GM04503 (cell line): ENCODE measurements at places on chromosomes 3 and 15.
A peak's percentile ranks its signal among the peaks of the same experiment; 100 is the strongest.

GRCh38 chr3:197231321-197231720 lies 67.1 kb downstream of the DLG1 start:
- DNase-seq = no peak

DNA sequence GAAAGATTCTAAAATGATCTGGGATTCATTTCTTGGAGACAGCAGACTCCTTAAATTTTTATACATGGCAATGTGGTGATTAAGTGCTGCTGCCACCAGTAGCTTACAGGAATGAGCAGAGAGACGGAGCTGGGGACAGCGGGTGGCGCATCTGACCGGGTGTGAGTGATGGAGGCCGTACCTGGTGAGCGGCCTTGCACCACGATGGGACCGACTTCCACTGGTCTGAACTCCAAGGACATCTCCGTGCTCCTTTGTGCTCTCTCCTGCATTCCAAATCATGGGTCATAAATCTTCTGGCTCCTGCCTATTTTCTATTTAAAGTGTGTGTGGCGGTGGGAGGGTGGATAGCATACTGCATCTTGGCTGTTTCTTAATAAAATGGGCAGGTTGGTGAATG lies 262.6 kb downstream of the ABHD5 start:
- no peak for DNase-seq

- DNase-seq = no peak
These were observed 742 bp downstream of the PLA2G4F start for GRCh38 chr15:42155546-42156242.

GRCh38 chr3:364287-364686 lies 167.7 kb downstream of the CHL1 start:
- no peak for DNase-seq

DNA sequence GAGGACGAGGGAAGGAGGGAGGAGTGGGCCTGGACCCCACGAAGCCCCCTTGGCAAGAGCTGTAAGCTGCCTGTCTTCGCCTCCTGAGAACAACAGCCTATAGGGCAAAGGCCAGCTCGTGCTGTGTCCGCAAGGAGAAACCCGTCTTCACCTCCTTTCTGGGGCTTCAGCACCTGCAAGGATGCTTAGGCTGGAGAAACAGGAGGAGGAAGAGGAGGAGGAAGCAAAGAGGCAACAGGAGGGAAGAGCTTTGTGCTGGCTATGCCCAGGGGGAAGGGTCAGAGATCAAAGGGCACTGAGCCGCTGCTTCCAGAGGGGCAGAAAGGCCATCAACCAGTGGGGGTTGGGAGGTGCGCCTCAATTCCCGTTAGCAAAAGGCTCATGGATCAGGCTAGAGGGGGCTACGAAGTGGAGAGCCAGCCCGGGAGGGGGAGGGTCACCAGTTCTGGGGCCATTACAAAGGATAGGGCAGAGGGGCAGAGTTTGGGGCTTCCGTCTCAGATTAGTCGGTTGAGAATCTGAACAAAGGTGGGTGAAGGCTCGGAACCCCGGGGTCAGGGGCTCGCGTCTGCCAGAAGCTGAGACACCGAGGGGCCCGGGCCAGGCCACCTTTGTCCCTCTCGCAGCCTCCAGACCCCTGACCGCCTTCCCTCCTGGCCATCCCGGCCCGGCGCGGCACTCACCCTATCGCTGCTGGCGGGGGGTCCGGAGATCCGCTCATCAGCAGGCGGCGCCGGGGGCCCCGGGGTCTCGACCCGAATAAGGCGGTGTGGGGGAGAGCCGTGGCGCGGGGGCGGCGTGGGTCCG lies 792 bp downstream of the SHF start:
- no peak for DNase-seq

GRCh38 chr15:51496246-51496645 lies 126.3 kb downstream of the DMXL2 start:
- DNase-seq = no peak

DNA sequence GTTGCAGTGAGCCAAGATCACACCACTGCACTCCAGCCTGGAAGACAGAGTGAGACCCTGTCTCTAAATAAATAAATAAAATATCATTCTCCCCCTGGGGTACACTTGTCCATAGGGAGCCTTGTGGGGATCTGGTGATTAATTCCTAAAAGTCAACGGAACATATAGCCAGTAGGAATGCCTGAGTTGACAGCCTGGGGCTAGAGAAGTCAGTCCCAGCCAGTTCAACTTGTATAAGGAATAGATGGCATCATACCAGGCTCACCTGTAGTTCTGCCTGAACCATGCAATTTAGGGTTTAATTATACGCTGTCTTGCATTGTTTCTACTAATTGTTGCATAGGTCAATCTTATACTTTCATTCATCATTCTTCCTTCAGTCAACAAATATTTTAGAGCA lies 5.9 kb upstream of the BOC start:
- no peak for DNase-seq

DNA sequence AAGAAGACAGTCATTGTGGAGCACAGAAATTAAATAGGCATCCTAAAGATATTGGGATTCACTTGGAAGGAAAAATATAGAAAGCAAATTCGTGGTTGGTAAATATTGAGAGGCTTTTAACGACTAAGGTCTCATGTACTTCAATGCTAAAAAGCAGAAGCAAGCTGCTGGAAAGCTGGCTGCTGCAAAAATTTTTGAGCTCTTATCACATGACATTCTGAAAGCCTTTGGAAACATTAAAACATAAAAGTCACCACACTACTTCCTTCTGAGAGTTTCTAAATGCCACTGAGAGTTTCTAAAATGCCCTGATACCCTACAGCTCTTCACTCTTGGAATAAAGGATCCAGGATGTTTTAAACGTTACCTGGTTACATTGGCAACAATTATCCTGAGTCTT lies 39.0 kb upstream of the CBLB start:
- DNase-seq = no peak

DNA sequence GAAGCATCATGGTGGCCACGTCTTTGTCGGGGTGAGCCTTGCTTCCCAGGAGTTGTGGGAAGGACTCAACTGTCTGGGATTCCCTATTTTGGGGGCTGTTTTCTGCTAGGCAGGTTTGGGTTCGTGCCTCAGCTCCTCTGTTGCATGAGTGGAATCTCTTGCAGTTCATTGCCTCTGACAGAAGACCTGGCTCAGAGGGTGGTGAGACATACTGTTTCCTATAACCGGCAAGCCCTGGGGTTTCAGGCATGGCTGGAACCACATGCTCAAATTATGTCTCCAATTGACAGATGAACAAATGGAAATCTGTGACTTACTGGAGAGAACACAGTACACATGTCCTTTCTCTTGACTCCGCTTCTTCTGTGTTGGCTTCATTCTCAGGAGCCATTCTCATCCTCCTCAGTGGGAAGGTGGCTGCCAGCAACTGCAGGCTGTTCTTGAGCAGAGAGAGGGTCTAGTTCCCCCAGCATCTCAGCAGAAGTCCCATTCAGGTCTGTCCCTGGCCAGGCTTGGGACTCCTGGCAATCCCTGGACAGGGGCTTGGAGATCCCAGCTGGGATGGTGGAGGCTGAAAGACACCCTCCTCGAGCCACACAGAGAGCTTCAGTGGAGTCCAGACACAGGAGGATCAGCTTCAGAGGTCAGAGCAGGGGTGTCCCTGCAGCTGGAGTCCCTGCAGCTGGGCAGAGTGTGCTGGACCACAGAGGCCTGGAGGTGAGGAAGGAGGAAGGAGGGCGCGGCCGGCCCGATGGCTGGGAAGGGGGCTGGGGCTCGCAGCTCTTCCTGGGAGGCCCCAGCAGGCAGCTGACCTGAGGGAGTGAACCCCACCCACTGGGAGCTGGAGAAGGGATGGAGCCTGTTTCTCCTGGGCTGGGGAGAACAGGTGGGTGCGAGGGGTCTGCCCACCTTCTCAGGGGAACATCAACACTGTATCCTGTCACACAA lies 97.6 kb downstream of the LSM3 start:
- no peak for DNase-seq

- no peak for DNase-seq
These were observed 560.0 kb upstream of the CFAP20DC start for GRCh38 chr3:59609657-59610348.

DNA sequence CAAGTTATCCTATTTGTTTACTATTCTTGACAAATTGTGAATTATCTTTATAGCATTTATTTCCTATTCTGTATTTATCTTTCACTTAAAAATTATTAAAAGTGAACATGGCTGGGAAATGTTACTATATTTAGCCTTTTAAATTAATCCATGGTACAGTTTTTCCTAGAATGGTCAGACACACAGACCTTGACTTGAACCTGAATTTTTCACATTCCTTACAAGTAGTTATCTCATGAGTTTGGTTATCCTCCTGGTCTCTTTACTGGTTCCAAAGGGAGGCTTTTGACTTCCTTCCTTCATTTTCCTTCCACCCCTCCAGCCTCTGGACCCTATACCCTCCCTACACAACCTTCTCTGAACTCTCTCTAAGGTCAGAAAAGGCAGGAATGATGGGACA lies 280.6 kb downstream of the SATB1 start:
- DNase-seq = no peak

DNA sequence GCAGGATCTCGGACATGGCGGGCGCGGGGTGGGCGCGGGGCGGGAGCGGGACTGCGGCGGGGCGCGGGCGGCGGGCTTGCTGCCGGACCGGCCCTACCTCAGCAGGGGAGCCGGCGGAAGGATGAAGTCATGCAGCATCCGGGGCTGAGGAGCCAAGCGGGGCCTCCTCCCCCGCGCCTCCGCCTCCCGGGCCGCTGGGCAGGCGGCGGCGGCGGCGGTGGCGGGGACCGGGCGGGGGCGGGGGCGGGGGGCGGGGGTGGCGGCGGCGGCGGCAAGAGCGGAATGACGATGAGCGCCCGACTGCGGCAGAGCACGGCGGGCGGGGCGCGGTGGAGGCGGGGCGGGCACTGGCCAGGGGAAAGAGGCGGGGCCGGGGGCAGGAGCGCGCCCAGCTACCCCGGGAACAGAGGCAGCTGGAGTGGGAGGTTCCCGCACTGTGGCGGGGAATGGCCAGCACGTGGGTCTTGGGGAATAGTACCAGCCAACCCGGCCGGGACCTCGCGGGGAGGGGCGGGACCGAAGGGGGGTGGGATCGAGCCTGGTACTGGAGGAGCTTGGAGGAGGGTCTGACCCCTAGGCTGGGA lies at the start of gene CAMK2N2:
CAMK2N2 (minus strand) TSS at position 284 of the 584 bp plus-strand sequence; CDS start at position 16, 268 bp downstream.
- DNase-seq = no peak

GRCh38 chr3:126431103-126431534 lies 36.4 kb downstream of the CFAP100 start:
- no peak for DNase-seq

DNA sequence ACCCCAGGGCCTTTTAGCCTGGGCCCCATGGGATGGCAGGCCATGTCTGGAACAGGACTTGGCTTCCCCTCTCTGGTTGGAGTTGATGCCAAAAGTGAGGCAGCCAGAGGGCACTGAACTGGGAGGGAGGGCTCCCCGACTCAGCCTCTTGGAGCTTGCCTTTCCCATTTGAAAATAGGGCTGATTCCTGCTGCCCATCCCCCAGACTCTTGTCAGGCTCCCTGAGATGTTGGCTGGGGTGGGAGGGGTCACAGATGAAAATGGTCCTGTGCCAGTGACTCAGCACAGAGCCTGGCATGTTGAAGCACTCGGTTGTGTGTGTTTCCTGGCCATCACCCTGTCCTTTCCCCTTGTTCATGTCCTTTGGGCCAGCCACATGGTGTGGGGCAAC lies 6.6 kb downstream of the PPCDC start:
- peak; percentile 8 for DNase-seq

DNA sequence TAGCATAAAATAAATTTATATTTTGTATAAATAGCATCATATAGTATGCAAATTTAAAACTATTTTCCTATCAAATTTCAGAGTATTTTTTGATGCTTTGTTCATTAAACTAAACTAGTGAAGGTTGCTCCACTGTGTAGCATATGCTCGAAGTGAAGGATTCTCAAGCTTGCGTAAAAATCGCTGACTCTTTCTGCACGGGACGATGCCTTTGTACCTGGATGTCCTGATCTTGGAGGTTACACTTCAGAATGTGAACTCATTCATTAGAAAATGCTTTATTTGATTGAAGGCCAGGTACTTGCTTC lies 305.0 kb downstream of the WDR72 start:
- DNase-seq = no peak

DNA sequence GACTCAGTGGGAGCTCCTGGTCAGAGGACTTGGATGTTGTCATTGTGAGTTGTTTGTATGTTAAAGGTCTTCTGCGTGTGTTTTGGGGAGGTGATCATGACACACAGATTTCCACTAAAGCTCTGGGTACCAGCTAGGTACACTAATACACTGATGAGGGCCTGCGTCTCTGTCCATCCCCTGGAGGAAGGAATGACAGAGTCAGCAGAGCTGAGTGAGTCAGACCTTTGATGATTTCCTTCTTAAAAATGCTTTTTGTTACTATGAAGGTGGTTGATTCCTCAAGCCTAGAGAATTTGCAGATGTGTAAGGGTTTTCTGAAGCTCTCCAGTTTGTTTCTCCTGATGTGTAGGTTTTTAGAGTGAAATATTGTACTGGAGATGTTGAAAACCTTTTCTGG lies 424.1 kb upstream of the TPM1 start:
- peak; percentile 67 for DNase-seq

- DNase-seq = no peak
These were observed 296 bp downstream of the TPRA1 start for GRCh38 chr3:127590282-127590592.

DNA sequence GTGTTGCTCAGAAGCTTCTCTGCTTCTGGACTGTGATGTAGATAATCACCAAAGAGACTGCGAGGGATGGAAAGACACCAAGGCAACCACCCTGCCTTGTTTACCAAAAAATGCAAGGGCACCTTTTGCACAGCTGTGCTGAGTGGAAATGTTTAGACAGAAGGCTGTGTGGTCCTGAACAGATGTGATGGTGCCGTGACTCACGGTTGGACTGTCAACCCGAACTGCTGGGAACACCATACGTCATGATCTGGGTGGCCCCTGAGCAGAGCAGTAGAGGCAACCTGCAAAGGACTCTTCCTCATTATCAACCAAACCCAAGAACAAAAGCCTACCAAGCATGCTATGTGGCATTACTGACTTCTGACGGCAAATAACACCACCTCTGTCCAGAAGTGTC lies 61.3 kb upstream of the LPP start:
- DNase-seq = no peak

DNA sequence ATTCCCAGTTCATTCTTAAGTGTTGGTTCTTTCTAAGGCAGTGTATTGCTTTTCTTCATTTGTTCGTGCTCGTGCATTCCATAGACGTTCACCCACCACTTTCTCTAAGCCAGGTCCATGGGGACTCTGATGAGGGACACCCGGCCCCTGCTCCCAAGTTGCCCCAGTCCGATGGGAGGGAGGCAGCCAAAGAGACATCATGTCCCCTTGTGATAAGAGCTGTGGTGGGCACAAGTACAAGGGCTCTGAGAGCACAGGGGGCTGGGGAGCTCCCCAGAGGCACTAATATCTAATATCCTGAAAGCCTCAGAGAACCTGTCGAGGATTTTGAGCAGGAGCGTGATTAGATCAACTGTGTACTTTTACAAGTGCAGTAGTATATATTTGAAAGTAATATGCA lies 6.3 kb downstream of the SPSB4 start:
- no peak for DNase-seq

- DNase-seq = no peak
These were observed 150.4 kb upstream of the ADAMTS9 start for GRCh38 chr3:64837986-64838735.

- no peak for DNase-seq
These were observed 37.1 kb upstream of the ARNT2 start for GRCh38 chr15:80367094-80367493.

- DNase-seq = no peak
These were observed 121.8 kb upstream of the NLGN1 start for GRCh38 chr3:173275740-173276139.
